Urinary bladder (tissue), 4 donors: ENCODE measurements at places on chromosomes 16 and 17. TPM values are rescaled to one million over a fixed set of nuclear protein-coding genes. Genes with fewer than 3 reads are reported as not detected.

SCN4A gene
- 1.6 TPM for total RNA-seq

ABCA9 gene
- total RNA-seq = 46.6 TPM

CHRNE gene
- total RNA-seq = 0.79 TPM

TPSG1 gene
- not detected for total RNA-seq

KRT14 gene
- not detected for total RNA-seq

ACAP1 gene
- total RNA-seq = 1.5 TPM

CCR7 gene
- 0.58 TPM for total RNA-seq

VMO1 gene
- 0.95 TPM for total RNA-seq

C17orf50 gene
- not detected for total RNA-seq

- no peak for DNase-seq
Observed at GRCh38 chr16:75750528-75750927, 24.2 kb upstream of the CPHXL start.

DNA sequence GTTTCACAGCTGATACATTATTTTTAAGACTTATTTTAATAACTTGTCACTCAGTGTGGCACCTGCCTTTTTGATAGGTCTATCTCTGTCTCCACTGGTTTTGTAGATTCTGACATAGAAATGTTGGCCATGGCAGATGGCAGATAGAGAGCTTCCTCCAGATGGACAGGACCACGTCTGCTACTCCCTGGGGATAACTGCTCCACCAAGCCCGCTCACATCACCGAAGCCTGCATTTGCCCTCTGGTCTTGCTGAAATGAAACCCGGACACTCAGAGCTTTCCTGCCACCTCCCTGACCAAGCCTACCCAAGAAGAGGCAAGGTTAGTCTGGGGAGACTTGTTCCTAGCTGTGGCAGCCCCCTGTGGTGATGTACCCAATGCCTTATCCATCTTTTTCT is 16.4 kb upstream of the HAP1 start:
- no peak for DNase-seq

GRCh38 chr17:57099165-57099564 is 14.1 kb downstream of the AKAP1 start:
- no peak for DNase-seq

- no peak for DNase-seq
Observed at GRCh38 chr16:85258166-85258565, 145.9 kb upstream of the CIBAR2 start.

DNA sequence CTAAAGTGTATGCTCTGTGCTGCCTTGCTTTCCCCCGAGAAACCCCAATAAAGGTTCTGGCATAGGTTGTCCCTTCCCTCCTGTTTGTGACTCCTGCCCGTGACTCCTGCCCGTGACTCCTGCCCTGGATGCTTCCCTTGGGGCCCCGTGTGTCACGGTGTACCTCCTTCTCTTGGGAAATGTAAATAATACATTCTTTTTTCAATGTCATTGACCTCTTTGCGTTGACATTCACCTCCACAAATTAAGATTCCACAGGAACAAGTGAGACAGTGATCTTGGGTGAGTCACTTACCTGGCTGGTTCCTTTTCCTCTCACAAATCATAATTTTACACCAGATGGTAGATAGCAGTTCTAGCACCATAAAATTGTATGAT is 632 bp downstream of the CCL15 start:
- DNase-seq = no peak

DNA sequence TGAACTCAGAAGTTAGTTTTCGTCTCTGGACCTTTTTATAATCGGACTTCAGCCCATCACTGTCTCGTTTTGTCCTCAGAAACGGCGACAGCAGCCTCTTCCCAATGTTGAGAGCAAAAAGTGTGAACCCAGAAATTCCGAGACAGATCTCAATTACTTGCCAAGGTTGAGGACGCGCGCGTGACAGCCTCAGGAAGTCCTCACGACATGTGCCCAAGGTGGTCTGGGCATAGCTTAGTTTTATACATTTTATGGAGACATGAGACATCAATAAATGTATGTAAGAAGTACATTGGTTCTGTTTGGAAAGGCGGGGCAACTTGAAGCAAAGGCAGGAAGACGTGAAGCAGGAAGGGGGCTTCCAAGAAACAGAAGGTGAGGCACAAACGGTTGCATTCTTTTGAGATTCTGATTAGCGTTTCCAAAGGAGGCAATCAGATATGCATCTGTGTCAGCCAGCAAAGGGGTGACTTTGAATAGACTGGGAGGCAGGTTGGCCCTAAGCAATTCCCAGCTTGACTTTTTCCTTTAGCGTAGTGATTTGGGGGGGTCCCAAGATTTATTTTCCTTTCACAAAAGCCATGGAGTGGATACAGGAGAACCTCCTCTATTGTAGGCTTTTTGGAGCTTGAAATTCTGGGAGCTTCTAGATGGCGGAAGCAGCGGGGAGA is 583 bp upstream of the ZNF747 start:
- no peak for DNase-seq

DNA sequence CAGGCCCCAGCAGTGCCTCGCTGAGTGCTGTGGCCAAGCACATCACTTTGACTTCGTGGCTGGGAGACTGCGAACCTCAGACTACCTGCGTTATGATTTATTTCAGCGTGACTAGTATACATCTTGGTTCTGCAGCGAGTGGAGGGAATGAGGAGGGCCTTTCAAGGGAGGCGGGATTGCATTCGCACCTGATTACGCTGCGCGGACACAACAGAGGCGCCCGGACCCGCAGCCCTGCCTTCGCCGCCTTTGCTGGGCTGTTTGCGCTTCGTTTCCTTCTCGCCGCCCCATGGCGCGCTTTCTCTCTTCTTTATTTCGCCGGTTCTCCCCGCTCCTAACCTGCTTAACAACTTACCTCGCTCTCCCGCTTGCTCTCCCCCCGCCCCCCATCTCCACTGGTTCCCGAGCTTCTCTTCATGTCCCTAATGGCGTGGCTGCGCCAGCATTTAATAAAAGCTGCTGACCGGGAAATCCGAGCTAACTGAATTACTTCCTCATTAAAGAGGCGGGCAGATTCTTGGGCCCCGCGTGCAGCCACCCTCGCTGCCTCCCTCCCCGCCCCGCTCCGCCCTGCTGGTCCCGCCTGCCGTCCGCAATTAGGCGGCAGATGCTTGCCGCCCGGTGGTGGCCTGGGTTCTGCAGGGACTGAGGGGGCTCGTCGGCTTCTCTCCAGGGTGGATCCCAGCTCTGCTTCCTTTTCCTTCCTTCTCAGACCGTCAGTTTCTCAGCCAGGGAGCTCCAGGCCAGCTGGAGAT is 257.6 kb upstream of the SDK2 start:
- DNase-seq = no peak

GRCh38 chr16:80197741-80198201 is 343.0 kb upstream of the DYNLRB2 start:
- no peak for DNase-seq

GRCh38 chr17:65533852-65534457 is 27.5 kb downstream of the AXIN2 start:
- DNase-seq = no peak

DNA sequence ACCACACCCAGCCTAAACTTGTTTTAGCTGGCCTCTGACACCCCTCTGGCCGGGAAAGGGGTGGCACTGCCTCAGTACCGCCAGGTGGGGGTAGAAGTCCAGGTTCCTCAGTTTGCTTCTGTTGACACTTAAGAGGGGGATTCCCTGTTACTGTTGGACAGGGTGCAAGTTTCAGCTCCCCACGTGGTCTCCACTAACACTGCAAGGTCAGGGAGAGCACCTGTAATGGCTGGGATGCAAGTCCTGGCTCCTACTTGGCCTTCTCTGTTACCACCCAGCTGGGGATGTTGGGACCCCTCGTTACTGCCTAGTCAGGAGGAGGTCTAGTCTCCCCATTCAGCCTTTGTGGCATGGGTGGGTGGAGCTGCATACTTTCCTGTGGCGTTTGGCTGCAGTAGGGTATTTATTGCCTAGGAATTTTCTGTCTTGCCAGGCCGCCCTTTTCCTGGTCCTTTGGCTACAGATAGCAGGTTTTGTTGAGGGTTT is 10.6 kb upstream of the MFAP4 start:
- DNase-seq = no peak

DNA sequence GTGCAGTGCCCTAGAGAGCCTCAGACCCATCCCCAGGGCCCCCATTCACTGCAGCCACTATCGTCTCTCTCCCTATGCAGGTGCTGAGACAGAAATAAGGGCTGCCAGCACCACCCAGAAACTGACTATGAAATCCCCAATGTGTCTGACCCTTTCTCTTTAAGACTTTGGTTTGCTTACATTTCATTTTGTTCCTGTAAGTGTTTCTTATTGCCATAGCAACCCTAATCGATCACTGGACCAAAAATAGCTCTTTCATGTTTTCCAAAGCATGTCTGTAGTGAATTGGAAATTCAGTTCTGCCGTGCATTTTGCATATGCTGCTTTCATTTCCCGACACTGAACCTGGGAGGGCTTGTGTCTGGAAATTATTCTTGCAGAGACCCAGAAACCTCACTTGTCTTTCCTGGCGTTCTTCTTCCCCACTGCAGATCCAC is 148.7 kb upstream of the NOL11 start:
- no peak for DNase-seq

DNA sequence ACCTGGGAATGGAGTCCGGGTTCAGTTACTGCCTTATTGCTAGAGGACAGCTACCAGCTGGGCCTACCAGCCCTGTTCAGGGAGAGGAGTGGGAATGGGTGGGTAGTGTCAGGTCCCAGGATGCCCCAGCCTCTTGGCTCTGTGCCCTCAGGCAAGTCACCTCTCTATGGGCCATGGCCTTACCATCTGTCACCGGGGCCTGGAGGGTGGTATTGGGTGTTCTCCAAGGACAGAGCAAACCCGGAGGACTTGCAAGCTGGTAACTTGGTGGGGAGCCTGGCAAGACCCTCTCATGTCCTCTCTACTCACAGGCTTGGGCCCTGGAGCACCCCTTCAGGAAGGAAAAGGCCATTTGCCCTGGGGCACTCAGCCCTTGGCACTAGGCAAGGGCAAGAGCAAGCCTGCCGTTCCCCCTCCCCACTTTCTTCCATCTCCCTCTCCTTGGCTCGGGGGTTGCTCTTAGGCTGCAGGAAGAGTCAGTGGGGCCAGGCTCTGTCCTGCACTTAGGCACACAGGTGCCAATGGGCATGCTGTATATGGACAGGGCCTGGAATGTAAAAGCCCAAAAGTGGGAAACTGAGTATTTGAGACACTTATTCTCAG is 170.0 kb upstream of the ZNF267 start:
- no peak for DNase-seq

DNA sequence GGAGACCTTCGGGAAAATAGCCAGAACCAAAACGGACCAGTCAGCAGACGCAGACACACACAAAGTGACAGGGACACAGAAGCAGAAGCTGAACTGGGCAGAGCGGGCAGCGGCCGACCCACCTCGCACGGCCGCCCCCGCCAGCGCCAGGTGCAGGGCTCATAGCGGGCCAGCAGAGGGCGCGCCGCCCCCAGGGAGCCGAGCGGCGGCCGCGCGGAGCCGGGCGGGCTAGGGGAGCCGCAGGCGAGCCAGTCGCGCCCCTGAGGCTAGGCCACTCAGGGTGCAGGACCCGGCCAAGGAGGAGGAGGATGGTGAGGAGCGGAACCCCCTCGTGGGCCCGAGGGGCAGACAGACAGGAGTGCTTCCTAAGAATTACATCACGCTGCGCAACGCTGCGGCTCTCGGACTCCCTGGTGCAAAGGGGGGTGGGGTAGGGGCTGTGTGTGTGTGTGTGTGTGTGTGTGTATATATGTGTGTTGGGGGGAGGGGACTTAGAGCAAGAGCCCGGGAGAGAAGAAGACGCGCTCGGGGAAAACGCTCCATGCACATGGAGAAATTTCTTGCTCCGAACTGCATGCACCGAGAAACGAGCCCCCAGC is 913 bp upstream of the NOG start:
- DNase-seq = no peak

DNA sequence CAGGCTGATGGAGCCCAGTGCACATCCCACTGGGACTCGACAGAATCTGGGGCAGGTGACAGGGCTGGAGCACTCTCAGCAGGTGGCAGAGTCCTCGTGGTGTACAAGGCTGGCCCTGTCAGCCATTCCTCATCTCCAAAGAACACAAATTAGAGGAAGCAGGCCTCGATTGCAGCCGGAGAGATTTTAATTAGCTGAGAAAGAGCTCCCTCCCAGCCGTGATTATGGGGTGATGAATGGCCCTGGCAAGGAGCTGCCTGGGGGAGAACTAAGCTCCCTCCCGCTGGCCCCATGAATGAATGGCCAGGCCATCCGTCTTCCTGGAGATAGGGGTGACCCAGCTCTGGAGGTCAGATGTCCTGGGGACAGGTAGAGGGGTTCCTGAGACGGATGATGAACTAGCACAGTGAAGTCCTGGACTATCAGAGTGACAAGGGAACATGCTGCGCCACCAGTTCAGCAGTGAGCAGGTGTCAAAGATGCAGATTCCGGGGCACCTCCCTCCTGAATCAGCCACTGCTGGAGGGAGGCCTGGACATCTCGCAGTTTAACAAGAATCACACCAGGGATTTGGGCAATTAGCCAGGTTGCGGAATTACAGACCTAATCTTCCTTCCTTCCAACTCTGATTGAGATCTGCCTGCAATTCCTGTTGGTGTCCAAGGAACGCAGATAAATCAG is 35.5 kb downstream of the PIMREG start:
- DNase-seq = no peak

DNA sequence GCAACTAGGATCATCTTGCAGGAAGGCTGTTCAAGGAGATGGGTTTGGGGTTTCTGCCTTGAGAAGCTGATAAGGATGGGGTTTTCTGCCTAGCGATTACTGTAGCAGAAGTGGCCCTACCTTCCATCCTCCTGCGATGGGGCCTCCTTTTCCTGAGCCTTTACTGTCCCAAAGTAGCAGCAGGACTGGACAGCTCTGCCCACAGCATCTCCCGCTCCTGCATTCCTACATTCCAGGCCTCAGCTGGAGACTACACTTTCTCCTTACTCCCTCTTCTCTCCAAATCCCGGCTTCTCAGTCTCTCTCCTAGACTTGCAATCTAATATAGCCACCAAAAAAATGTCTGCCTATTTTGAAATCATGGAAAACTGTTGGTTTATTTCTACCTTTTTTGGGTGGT is 355.4 kb downstream of the CA10 start:
- no peak for DNase-seq

DNA sequence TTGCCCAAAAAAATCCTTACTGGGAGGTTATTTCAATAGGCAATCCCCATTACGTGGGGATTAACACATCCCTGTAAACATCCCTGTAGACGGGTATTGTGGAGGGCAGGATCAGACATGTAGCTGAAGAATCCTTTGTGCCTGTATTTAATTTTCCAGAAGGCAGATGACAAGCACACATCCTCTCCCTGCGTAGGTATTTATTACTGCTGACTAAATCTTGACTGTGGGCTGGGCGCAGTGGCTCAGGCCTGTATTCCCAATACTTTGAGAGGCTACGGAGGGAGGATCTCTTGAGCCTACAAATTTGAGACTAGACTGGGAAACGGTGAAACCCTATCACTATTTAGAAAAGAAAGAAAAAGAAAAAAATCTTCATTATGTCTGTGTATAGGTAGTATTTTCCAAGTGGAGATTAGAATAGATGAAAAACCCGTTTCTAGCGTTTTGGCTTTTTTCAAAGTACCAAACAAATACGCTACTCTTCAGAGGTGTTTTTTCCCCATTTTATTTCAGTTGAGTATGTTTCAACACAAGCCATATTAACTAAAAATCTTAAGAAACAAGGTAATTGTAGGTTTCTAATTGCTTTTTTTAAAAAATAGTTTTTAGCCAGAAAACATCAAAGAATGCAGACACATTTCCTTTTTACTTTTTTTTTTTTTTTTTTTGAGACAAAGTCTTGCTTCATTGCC is 1.5 kb upstream of the MARF1 start:
- DNase-seq = peak; percentile 58

- DNase-seq = no peak
Observed at GRCh38 chr17:65749479-65749878, 188.0 kb upstream of the AXIN2 start.

GRCh38 chr17:58109197-58109596 is 26.0 kb downstream of the DYNLL2 start:
- no peak for DNase-seq
